Right hindlimb (tissue), 1 donor: ENCODE measurements at places on chromosomes 1 and 21.

DNA sequence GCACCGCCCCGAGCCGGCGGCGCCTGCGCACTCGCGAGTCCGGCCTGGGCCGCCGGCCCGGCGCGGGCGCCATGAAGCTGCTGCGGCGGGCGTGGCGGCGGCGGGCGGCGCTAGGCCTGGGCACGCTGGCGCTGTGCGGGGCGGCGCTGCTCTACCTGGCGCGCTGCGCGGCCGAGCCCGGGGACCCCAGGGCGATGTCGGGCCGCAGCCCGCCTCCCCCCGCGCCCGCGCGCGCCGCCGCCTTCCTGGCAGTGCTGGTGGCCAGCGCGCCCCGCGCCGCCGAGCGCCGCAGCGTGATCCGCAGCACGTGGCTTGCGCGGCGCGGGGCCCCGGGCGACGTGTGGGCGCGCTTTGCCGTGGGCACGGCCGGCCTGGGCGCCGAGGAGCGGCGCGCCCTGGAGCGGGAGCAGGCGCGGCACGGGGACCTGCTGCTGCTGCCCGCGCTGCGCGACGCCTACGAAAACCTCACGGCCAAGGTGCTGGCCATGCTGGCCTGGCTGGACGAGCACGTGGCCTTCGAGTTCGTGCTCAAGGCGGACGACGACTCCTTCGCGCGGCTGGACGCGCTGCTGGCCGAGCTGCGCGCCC is at the start of gene B3GALT6:
B3GALT6 (plus strand) TSS at position 30 of the 588 bp plus-strand sequence; CDS start at position 72, 42 bp downstream.
- DNase-seq, result no peak

DNA sequence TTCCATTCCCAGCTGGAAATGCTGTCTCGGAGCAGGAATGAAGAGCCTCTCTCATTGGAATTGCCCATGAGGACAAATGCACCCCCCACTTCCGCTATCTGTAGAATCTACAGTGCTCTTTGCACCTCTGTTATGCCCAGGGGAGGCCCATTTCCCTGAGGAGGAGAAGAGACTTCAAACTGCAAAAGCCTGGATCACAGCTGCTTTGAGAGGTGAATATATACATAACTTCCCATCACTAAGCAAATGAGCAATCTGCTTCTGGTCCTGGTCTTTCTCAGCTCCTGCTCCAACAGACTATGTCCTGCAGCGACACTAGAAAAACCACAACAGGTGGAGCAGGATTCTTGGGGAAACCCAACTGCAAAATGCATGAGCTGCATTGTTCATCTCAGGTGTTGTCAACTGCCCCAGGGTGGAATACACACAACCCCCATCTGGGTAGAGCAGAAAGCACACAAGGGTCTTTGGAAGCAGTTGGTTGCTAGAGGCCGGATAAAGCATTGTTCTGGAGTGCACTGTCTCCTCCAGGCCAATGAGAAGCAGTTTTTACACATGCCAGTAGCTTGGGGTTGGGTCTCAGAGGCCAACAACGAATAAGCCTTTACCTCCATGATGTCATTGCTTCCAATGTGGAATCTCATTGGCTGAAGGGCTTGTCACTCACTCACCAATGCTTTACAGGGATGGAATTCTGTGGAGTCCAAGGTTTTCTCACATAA is 67.7 kb upstream of the RAB4A start:
- peak; percentile 83 for DNase-seq

- no peak for DNase-seq
These were observed 21.6 kb downstream of the RAVER2 start for GRCh38 chr1:64766429-64766828.

- no peak for DNase-seq
These were observed 306.2 kb downstream of the NFIA start for GRCh38 chr1:61388566-61388965.

GRCh38 chr1:80656014-80656636 is 1144.6 kb upstream of the ADGRL2 start:
- DNase-seq, result no peak

GRCh38 chr1:109924316-109924715 is 13.7 kb downstream of the CSF1 start:
- no peak for DNase-seq

DNA sequence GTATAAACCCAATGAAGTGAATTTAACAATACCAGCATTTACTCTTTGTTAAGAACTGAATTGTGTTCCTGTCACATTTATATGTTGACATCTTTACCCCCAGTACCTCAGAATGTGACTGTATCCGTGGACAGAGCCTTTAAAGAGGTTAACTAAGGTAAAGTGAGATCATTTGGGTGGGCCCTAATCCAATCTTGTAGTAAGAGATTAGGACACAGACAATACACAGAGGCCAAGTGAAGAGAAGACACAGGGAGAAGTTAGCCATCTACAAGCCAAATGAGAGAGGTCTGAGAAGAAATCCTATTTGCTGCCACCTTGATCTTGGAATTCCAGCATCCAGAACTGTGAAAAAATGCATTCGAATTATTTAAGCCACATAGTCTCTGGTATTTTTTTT is 22.9 kb upstream of the WARS2 start:
- DNase-seq, result no peak

GRCh38 chr21:45889256-45889655 is 92.3 kb upstream of the COL6A1 start:
- DNase-seq, result no peak

- DNase-seq, result no peak
These were observed 51.3 kb downstream of the LGR6 start for GRCh38 chr1:202244841-202245261.

GRCh38 chr21:41864311-41865001 is 14.7 kb downstream of the PRDM15 start:
- no peak for DNase-seq

GRCh38 chr1:13703128-13703513 is 3.1 kb downstream of the PRDM2 start:
- no peak for DNase-seq

GRCh38 chr21:29238053-29238966 is 60.4 kb upstream of the BACH1 start:
- DNase-seq, result no peak

- DNase-seq, result no peak
These were observed 15.6 kb upstream of the EIF4G3 start for GRCh38 chr1:21192284-21192683.

DNA sequence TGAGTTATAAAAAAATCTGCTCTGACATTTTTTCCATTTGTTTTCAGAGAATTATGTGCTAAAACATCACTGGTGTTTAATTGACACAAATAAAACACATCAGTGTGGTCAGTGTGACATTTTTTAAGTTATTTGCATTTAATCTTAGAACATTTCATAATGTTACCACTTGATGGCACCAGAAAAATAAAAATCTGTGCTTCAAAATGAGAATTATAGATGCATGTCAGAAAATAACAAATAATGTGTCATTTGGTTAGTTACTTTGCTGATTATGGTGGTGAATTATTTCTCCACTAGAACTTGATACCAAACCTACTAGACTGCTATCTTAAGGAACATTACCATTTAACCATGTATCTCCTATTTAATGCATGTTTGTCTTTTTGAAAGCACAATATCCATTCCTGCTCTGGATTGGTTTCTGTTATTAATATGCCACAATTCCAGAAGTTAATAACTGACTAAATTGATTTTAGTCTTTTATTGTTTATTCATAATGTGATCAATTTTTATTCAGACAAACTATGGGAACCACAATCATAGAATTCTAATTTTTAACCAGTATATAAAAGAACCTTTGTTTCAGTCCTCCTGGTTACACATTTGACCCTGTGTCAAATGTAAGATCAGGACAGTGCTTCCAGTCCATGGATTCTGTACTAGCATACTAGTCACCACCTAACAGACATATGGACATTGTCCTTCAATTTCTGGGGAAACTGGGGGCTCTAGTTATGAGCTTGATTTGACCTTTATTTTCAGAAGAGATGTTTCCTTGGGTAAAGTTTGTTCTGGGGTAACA is 81.0 kb downstream of the RPS6KC1 start:
- DNase-seq, result no peak

GRCh38 chr1:211352985-211353515 is 26.4 kb downstream of the TRAF5 start:
- no peak for DNase-seq

DNA sequence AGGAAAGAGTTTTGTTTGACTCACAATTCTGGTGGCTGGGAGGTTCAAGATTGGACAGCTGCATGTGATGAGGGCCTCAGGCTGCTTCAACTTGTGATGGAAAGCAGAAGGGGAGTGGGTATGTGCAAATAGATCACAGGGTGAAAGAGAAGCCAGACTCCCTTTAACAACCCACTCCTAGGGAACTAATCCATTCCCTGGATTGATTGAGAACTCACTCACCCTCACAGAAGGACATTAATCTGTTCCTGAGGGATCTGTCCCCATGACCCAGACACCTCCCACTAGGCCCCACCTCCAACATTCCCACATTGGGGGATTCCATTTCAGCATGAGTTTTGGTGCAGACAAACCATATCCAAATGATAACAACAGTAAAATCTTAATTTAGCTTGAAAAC is 25.6 kb downstream of the UBE2T start:
- DNase-seq, result no peak

DNA sequence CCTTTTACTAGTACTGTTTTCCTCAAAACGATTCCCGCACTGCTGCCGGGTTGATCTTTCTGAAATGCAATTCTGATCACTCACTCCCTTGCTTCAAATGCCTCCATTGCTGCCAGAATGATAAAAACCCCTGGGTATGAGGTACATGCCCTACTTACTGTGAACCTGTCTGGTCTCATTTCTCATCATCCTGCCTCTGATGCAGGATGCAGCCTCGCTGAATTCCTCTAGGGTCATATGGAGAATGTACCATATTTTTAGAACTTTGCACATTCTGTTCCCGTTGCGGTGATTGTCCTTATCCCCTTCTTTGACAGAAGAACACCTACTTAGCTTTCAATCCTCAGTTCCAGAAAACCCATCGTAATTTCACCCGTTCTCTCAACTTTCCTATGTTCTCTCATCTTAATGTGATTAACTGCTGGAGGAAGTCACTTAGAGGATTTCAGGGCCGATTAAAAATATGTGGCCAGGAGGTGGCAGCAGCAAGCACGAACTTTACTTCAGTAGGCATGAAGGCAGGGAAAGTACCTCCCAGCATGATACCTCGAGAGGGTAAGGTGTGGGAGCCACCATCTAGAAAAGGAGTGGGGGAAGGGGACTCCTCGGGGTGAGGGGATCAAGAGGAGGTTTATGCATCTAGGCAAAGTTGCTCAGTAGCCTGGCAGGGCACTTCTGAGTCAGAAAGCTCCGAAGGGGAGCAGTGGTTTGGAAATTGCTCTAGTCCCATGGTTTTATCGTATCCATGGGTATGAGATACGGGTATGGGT is 361.5 kb upstream of the ZP4 start:
- DNase-seq, result peak; percentile 48

DNA sequence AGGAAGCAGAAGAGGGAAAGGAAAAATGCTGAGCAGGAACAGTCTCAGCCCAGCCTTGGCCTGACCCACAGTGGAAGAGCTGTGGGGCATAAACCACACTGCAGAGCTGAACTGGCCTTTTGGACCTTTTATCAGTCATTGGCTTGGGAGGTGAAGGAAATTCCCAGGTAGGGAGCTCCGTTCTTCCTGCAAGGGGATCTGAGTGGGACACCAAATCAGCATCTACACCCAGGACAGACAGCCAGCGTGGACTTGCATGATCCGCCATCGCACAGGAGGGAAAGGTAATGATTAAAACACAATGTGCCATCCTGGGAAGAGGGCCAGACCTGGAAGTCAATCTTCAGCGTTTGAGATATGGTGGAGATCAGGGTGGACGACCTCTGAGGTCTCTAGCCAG is 1.2 kb upstream of the MTFR1L start:
- DNase-seq, result no peak

DNA sequence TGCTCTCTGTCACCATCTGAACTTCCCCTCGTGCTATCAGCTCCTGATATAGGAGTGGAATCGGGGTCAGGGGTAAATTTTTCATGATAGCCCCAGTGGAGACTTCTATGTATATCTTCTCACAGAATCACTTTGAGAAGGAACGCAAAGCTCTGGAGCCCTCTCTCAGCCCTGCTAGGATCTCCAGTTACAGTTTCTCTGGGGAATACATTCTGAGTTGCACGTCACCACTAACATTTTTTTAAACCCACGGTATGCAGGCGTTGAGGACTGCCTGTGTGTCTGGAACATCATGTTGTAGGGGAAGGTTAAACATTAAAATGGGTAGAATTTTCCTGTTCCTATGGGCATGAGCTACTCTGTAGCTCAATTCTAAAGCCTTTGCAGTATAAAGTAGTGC is 116.4 kb upstream of the FAM78B start:
- DNase-seq, result no peak

DNA sequence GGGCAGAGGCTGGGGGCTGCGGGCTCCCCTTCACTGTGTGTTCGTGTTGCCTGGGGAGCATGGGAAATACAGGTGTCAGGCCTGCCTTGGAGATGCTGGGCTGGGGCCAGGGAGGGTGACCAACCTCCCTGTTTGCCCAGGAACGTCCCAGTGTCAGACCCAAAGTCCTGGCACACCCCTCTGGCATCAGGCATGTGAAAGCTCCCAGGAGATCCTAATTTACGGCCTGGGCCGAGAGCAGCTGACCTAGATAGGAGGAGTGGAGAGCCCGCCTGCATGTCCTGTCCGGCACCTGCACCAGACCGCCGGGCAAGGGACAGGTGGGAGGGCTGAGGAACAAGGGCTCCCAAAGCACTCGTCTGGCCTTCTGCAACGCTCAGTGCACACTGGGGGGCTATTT is 124.8 kb downstream of the PRDM16 start:
- no peak for DNase-seq

- DNase-seq, result no peak
These were observed 29.6 kb downstream of the DISP1 start for GRCh38 chr1:222844411-222844779.

- no peak for DNase-seq
These were observed 583 bp upstream of the CACHD1 start for GRCh38 chr1:64469116-64469976.

GRCh38 chr1:66598670-66599069 is 64.7 kb downstream of the SGIP1 start:
- DNase-seq, result peak; percentile 34

DNA sequence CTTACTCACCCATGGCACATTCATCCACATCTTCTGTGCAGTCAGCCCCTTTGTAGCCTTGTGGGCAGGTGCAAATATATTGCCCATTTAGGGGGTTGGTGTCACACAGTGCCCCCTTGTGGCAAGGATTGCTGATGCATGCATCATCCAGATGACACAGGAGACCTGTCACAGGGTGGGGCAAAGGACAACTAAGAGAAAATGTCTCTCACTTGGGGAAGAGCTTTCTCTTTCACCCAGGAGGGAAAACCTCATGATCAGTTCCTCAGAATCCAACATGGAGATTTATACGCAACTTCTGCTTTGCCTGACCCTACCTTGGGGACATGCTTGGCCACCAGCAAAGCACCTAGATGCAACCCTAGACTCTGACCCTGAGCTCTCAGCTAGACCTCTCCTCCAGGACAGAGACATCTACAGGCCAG is 71.8 kb upstream of the ADAM30 start:
- DNase-seq, result peak; percentile 52

GRCh38 chr1:95013950-95014574 is 58.7 kb downstream of the ALG14 start:
- no peak for DNase-seq

- no peak for DNase-seq
These were observed 5.1 kb downstream of the KCNJ9 start for GRCh38 chr1:160086456-160086892.

- DNase-seq, result peak; percentile 70
These were observed 805 bp downstream of the NRIP1 start for GRCh38 chr21:15063814-15064575.

GRCh38 chr1:108686614-108687313 is 5.3 kb upstream of the PRPF38B start:
- no peak for DNase-seq
